ENCODE measurements at places on chromosomes 4 and X. TPM values are rescaled to one million over a fixed set of nuclear protein-coding genes. Genes with fewer than 3 reads are reported as not detected.

GRCh38 chr4:20433097-20433705 lies 181.5 kb downstream of the SLIT2 start:
- DNase-seq = no peak

GRCh38 chr4:169662206-169662605 lies 41.8 kb downstream of the CLCN3 start:
- DNase-seq = no peak

DNA sequence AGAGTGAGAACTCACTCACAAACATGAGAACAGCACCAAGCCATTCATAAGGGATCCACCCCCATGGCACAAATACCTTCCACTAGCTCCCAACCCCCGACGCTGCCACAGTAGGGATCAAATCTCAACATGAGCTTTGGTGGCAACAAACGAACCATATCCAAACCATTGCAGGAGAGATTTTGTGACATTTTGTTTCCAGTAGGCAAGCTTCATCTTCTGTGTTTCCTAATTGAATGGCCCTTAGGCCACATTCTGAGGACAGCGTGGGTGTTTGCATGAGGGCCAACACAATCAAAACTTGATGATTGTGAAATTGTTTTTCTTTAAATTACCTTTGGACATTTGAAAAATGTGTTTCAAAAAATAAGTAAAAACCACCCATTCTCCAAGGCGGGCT lies 102.6 kb upstream of the LNX1 start:
- no peak for DNase-seq

DNA sequence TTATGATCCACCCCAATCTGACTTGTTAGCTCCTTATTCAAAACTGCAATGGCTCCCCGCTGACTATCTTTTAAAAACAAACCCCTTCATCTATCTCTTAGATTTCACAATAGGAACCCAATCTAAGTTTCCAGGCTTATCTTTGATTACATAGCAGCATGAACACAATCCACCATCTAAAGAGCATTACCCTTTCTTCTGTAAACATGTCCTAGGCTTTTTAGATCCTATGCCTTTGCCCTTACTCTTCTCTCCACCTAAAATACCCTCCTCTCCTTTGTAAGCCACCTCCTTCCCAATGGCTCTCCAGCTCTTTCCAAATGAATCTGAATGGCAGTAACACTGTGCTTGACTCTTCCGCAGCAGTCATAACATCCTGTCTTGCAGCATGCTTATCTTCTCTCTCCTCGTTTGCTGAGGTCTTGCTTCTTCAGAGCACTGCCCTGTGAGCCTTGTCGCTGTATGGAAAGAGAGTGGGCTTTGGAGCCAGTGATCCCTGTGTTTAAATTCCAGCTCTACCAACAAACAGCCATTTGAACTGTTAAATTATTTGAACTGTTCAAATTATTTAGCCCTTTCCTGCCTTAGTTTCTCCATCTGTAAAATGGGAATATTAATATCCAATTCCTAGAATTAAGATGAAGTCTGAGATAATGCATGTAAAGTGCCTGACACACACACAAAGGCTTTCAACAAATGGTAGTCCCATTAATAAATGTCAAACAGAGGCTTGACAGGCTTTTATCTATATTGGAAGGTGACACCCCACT lies 16.2 kb upstream of the TSPAN5 start:
- no peak for DNase-seq

GRCh38 chrX:66074920-66075879 lies 35.3 kb upstream of the VSIG4 start:
- DNase-seq = peak; percentile 27

DNA sequence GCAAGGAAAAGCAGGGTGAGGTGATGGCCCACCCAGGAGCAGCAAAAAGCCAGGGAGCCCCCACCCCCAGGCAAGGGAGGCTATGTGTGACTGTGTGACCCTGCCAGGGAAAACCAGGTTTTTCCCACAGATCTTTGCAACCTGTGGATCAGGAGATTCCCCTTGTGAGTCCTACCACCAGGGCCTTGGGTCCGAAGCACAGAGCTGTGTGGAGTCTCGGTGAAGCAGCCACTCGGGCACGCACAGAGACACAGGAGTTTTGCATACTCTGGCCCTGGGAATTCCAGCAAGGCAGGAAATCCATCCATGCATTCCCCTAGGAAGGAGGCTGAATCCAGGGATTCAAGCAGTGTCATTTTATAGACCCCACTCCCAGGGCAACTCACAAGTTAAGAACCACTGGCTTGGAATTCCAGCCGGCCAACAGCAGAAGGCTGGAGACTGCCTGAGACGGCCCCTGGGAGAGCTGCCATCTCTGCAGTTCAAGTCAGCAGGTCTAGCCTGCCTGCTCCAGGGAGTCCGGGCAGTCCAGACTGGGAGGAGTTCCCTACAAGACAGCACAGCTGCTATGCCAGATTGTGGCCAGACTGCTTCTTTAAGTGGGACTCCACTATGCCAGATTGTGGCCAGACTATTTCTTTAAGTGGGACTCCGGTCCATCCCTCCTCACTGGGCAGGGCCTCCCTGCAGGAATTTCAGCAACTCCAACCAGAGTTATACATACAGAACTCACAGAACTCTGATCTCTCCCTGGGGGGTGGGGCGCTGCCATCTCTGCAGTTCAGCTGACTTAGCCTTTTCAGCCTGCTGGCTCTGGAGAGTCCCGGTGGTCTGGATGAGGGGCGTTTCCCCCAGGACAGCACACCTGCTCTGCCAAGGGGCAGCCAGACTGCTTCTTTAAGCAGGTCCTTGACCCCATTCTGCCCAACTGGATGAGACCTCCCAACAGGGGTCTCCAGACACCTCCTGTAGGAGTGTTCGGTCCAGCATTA lies 85.1 kb upstream of the ADAD1 start:
- DNase-seq = no peak

DNA sequence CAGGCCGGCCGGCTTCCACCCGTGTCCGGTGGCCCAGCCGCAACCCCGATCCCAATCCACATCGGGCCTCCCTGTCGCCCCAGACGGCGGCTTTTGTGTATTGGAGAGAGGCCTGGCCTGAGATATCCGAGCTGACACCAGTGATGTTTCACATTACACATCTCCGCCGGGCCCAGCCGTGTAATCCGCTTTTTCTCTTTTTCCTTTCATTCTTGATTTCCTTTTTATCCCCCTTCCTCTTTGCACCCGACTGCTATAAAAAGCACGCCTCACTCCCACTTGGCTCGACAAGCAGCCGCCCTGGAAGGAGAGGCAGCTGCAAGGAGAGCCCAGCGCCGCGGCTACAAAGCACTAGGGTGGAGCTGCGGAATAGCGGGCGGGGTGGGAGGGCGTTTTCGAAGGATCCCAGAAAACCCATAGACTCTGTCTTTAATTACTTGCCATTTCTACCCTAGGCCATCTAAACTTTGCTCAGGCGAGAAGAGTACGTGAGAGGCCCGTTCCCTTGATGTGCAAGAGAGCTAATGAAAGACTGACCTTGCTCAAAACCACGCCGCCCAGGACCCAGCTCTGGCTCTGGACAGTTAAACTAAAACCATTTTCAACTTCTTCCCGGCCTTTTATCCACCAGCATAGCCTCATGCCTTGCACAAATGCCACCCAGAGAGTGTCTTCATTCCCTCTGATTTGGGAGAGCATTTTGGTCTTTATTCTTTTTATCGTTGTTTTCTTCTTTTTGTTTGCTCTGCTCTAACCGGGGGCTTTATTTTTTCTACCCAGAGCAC lies 3.2 kb downstream of the PITX2 start:
- DNase-seq = peak; percentile 22

The SERTM2 gene
- not detected for total RNA-seq

GRCh38 chrX:150934453-150934852 lies 36.0 kb upstream of the CD99L2 start:
- peak; percentile 66 for DNase-seq

Measured in MG63 (cell line).